Spleen (tissue), 13 donors: ENCODE measurements at places on chromosomes 16 and 17.

DNA sequence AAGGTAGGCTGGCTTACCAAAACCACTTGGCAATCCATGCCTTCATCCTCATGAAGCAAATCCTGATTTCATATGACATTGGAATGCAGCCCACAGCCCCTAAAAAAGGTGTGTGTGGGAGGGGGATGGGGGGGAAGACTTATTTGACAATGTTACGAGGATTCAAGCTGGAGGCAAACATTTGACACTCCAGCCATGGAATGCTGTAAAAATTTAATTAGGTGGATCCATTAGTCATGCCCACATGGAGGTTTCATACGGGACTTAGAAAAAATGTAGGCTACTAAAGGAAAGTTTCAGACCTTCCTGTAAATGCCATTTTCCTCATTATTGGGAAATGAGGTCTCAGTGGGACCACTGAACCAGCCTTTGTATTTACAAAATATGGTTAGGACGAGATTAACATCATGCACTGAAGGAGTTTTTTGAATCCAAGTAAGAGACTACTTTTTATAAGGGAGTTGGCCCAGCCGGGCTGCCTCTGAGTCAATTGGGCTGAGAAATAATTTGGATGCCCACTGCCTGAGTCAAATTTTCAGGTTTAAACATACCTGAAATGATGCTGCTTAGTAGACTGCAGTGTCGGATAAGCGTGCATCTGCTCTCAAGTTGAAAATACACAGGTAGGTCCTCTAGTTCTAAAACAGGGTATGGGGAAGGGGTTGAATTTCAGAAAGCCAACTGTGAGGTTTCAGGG is 44.6 kb upstream of the MAF start:
- no peak for DNase-seq

DNA sequence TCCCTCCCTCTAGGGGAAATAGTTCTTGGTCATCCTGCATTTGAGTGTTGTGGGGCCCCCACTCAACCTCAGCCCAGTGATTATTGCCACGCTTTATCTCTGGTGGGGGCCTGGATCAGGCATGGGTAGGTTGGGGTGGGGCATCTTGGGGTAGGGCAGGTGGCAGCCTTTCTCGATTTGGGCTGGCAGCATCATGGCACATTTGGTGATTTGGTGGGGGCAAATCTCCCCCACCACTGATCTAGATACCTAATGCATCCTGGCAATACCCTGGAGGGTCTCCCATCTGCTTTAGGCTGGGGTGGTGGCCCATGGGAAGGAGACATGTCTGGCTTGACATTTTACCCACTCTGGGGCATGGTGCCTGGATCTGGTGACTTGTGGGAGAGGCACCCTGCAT is 40.2 kb downstream of the NLRP1 start:
- DNase-seq, result no peak

DNA sequence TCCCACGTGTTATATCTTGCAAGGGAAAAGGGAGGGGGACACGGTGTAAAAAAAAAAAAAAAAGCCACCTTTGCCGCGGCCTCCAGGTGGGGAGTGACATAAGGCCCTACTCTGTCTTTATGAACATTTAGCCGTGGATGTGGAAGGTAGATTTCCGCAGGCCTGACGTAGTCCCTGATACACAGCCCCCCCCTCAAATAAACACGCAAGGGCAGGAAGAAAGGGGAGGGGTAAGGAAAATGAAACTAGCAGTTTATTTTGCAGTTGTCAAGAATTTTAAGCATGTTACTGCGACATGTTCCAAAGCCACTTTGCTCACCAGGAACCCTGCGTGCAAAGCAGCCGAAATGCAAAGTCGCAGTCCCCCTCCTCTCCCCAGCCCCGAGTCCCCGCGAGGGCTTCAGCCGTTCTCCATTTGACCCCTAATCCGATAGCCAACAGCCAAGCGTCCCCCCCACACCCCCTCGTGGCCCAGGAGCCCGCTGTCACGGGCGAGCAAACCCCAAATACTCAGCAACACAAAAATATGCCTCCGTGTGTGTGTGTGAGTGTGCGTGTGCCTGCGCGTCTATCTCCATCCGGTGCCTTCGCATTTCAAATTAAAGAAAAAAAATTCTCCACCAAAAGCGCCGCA is 1.2 kb downstream of the CBX4 start:
- peak; percentile 87 for DNase-seq

DNA sequence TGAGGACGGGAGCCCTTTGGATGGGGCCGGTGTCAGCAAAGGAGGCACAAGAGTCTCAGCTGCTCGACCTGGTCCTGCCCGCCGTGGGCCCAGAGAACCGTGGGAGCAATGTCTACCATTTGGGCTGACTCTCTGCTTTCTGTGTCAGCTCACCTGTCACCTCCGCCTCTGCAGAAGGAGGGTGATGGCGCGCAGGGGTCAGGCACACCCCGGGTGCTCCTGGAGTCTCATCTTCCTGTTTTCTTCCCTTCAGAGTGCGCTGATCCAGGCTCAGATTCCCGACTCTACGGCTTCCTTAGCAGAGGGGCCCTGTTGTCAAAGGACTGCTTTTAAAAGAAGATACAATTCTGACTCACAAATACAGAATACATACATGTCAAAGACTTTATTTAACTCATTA is 167.1 kb downstream of the BANP start:
- DNase-seq, result no peak

GRCh38 chr17:71251276-71251675 is 869.5 kb upstream of the SOX9 start:
- no peak for DNase-seq

- no peak for DNase-seq
Observed at GRCh38 chr16:86516623-86517003, 6.3 kb downstream of the FOXF1 start.

GRCh38 chr16:89300311-89300975 is 82.9 kb downstream of the ZNF778 start:
- DNase-seq, result no peak

GRCh38 chr16:30394592-30395154 is 547 bp upstream of the ZNF48 start:
- no peak for DNase-seq

DNA sequence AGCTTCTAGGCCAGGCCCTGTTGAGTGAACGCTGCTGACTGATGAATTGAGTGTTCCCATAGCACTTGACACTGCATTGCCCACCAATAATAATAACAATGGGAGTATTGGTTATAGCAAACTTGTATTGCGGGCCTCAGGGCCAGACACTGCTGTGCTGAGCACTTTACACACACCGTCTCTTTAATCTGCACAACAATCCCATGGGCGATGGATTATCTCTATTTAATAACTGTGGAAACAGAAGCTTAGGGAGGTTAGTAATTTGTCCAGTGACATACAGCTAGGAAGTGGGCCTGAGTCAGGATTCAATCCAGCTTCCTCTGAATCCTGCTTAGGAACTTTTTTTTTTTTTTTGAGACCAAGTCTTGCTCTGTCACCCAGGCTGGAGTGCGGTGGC is 11.2 kb downstream of the ARHGAP23 start:
- no peak for DNase-seq

- DNase-seq, result no peak
Observed at GRCh38 chr16:89149386-89149785, 22.2 kb upstream of the CDH15 start.

DNA sequence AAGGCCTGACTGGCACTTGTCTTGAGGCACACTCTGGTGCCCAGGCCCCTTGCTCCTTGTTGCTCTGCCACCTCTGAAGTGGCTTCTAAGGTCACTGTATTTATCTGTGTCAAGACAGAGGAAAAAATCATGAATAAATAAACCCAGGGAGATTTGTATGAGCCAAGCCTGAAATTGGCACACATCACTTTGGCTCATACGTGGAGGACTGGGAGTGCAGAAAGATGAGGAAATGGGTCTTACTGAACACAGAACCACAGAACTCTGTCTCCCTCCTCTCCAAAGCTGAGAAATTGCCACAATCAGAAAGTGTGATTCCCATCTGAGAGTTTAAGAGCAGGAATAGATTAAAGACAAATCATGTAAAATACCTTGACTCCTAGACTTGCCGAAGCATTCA is 27.1 kb upstream of the C16orf78 start:
- no peak for DNase-seq

- no peak for DNase-seq
Observed at GRCh38 chr16:1333854-1334700, 632 bp downstream of the BAIAP3 start.

DNA sequence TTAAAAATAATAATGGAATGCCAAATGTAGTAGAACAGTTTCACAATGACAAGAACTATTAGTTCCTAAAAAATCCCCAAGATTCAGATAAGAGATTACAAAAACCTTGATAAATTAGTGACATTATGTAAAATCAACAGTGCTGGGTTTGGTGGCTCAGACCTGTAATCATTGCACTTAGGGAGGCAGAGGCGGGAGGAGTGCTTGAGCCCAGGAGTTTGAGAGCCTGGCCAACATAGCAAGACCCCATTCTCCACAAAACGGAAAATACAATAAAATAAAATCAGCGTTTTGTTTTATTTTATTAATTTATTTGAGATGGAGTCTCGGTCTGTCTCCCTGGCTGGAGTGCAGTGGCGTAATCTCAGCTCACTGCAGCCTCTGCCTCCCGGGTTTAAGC is 4.1 kb downstream of the CARD14 start:
- DNase-seq, result no peak

DNA sequence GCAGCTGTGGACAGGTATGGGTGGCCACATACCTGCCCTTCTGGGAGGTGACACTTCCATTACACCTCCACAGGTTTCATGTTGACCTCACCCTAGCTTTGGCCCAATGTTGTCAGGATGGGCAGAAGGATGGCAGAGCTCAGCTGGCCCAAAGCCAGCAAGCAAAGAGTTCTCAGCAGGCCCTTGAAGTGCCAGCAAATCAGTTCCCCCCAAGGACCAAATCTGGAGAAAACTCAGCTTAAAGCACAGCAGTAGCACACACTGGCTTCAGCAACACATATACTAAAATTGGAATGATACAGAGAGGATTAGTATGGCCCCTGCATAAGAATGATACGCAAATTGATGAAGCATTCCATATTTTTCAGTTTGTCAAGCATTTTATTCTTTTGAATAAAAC is 13.4 kb downstream of the ARL4D start:
- DNase-seq, result no peak

- no peak for DNase-seq
Observed at GRCh38 chr17:74204474-74204873, 996 bp downstream of the RPL38 start.

- no peak for DNase-seq
Observed at GRCh38 chr17:36665417-36665816, 64.0 kb downstream of the MRM1 start.

GRCh38 chr17:17990282-17990681 is 17.6 kb downstream of the DRC3 start:
- DNase-seq, result no peak
